ENCODE measurements at places on chromosomes 3 and 15.

DNA sequence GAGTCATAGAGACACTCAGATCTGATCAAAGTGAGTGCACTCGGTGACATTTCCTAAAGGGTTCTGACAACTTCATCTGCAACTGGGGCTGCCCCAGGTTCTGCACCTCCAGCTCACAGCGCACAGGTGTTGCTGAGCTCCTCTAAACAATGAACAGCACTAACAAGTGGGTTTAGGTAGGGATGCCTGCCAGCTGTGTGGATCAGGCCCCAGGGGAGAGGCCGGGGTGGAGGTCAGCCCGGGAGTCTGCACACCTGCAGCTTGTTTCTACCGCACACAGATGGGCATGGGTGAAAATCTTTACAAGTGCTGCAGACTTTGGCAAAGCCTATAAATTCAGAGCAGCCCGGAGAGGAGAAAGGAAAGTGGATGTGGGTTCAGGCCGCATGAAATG lies 355 bp downstream of the FBXW12 start:
- DNase-seq = no peak

- no peak for DNase-seq
Observed at GRCh38 chr3:14295037-14295436, 107.4 kb upstream of the SLC6A6 start.

- peak; percentile 93 for DNase-seq
Observed at GRCh38 chr3:30578479-30578878, 27.9 kb upstream of the TGFBR2 start.

- peak; percentile 80 for DNase-seq
Observed at GRCh38 chr15:68700455-68701123, 120.1 kb downstream of the ANP32A start.

DNA sequence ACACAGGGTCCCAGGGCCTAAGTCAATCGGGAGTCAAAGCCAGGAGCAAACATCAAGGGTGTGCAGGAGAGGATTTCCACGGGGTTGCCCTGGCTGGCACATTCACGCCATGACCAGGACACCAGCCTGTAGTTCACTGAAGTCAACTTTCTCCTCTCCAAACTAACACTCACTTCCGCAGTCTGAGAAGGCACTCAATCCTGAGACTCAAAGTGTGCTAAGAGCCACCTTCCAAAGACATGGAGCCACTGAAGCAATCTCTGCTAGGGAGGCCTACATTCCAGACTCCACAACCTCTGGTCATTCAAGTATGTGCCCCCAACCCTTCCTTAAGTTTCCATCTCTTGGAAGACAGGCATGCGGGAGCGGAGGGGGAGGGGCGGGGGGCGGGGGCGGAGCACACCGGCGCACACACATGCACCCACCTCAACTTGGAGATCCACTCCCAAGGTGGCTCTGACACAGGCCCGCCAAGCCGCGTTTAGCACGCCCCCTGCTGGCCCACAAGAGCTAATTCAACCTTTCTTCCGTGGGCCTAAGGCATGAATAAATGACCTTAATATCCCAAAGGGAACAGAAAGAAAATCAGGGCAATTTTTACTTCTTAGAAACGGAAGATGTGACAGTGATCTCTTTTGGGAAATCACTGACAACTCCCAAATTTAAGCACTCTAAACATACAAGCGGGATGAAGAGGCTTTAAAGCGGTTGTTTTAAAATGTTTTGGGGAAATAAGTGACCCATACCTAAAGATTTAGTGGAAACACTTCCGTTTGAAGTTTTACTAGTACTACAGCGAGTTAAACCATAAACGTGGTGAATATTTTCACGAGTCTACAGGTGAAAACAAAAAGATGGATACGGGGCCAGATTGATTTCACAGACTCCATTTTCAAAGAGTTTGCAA lies 162.5 kb upstream of the CHRNA7 start:
- peak; percentile 61 for DNase-seq

DNA sequence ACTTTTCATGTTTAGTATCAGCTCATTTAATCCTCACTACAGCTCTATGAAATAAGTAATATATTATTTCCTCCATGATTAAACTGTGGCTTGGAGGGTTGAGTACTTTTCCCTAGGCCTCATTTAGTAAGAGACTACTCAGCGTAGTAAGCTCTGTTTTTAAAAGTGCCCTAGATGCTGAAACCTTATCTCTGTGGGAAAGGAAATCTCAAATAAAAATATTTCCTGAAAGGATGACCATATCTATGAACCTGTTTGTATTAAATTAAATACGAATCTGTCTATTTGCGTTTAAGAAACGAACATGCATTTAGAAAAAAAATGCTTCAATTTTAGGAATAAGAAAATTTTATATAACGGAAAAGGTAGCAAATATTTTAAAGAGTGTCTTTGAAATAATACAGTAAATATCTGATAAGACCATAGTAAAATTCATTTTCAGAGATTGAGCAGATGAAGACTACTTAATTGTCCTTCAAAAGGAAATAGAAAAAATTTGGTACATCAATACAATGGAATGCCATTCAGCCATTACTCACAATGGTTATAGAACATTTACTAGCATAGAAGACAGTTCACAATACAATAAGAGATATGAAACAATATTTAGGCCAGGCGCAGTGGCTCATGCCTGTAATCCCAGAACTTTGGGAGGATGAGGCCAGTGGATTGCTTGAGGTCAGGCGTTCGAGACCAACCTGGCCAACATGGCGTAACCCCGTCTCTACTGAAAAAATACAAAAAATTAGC lies 56.2 kb downstream of the ATG7 start:
- DNase-seq = peak; percentile 39

DNA sequence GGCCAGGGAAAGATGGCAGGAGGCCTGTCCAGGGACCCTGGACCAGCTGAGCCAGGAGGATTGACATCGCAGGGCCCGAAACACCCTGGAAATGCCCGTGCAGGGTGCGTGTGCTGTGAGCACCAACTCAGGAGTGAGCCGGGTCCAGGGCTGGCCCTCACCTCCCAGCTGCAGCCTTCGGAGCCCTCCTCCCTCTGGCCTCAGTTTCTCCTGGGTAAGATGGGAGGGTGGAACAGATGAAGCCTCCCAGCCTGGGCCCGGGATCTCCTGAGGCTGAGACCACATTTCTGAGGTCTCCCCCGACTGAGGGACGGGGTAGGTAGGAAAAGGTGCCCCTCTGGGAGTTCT lies 5.3 kb upstream of the CALML4 start:
- no peak for DNase-seq

- DNase-seq = no peak
Observed at GRCh38 chr3:14188041-14188754, 9.6 kb downstream of the LSM3 start.

DNA sequence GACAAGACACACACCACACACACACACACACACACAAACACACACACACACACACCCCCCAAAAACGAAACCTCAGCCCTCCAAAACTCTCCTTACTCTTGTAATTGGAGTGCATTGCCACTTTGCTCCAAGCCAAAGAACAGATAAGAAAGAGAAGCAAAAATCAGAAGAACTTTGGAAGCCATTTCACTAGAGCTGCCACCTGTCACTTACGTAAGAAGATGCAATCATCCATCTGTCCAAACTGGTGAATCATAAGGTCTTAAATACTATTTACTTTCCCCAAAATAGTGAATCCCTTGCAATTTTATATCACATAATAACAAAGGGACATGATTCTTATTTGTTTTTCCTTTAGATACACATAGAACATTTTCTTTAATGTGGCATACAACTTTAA lies 285.4 kb downstream of the ZBTB20 start:
- DNase-seq = no peak

DNA sequence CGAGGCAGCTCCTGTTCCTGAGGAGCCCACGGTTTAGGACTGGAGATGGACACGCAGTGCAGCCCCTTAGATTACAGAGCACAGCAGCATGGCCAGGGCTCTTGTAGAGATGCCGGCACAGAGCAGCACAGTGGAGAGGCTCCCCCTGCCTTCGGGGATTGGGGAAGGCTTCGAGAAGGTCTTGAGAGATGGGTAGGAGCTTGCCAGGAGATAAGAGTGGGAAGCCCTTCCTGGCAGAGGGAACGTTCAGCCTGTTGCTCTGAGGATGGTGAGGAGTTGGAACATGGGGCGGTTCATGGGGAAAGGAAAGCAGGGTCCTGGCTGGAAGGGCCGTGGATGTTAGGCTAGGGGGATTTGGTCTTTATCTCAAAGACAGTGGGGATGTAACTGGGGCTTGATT lies 10.0 kb downstream of the EPB42 start:
- DNase-seq = no peak

DNA sequence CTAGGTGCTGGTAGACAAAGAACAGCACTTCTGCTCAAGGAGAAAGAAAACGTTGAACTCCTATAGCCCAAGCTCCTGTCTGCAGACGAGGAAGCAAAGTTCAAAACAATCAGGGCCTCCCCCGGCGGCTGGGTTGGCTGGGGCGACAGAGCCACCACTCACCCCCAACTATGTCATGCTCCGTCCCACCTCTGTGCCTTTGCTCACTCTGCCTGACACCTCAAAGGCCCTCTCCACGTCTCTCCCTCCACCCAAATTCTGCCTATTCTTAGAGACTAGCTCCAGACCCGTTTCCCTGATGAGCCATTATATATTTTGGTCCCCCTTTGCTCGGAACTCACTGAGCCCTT lies 304.3 kb downstream of the TLE3 start:
- DNase-seq = no peak

DNA sequence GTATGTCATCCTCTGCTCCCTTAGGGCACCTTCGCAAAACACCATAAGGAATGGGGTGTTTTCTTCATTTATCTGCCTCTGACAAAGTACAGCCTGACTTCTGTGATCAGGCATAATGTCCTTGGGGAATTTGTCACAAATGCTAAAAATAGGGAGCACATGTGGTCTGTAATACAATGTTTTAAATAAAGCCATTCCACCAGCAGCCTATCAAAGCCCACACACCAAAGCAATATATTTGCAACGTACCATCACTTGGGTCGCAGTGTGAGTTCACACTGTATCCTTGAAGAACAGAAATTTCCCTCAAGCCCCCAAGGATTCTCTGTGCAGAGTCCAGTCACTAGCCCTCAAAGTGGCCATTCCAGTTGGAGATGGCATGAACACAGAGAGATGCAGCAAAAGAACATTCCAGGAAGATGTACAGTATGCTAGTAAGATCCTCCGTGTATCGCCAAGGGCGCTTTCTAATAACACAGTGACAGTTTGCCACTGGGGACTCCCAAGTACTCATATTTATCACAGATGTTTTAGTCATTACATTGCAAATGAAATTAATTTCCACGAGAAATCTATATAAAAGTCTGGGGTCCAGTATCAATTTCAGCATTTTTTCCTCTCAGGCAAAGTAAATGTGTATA lies 246.7 kb downstream of the MCTP2 start:
- DNase-seq = no peak

DNA sequence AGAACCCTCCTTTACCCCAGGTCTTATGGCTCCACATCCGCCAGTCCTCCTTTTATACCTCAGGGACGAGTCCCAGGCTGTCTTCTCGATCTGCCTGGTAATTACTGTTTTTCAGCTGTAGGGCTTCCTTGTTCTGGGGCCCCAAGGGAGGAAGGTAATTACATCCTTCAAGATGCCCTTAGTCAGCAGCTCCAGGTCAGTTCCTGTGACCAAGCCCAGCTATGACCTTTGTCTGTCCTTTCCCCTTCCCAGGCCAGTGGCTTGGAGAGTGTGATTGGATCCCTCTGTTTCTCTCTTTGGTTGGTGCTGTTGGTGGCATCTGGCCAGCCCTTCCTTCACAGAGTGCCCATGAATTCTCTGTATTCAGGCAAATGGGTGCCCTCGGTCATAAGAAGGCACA lies 92.6 kb downstream of the AAGAB start:
- DNase-seq = no peak

DNA sequence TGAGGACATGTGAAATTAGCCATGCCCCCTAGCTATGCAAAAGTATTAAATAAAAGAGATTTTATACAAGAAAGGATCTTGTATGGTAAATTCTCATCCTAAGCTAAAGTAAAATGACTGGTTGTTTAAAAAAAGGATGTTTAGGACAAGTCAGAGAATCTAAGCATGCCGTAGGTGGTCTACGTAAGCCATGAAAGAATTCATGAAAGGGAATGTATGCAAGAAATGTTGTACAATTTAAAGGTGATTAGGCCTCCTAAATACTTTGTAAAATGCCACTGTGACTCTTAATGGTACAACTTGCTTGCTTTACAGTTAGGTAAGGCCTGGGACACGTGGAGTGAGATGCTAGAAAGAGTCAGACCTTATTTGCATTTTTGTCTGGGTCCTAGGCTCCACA lies 209.0 kb downstream of the EFHB start:
- DNase-seq = no peak

DNA sequence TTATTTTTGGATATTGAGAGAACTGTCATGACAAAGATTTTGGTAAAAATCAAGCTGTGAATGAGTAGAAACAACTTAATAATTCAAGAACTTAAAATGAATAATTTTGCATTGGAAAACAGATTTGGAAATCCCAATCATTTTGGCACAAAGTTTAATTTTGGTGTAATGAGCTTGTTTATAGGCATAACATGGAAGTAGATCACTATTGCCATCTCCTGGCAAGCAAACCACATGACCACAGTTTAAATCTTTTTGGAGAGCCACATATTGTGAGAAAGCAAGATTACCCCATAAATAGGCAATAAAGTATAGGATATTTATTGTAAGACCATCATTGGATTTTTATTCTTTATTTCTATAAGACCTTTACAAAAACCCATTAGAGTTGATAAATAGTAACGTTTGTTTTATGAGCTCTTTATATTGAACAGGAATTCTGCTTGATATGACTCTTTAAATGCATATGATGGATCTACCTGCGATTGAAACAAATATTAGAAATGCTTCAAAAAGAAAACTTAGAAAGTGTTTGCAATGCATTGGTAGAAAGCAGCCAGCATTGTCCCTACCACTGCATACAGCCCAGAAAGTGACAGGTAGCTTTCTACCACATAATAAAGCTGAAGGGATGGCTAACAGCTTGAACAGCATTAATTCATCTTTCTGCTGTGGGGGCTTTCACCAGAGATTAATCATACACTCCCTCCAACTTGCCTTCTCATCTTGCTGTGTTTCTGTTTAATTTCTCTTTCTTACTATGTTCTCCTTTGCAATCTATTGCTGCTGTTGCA lies 766.8 kb downstream of the TBL1XR1 start:
- DNase-seq = peak; percentile 70

DNA sequence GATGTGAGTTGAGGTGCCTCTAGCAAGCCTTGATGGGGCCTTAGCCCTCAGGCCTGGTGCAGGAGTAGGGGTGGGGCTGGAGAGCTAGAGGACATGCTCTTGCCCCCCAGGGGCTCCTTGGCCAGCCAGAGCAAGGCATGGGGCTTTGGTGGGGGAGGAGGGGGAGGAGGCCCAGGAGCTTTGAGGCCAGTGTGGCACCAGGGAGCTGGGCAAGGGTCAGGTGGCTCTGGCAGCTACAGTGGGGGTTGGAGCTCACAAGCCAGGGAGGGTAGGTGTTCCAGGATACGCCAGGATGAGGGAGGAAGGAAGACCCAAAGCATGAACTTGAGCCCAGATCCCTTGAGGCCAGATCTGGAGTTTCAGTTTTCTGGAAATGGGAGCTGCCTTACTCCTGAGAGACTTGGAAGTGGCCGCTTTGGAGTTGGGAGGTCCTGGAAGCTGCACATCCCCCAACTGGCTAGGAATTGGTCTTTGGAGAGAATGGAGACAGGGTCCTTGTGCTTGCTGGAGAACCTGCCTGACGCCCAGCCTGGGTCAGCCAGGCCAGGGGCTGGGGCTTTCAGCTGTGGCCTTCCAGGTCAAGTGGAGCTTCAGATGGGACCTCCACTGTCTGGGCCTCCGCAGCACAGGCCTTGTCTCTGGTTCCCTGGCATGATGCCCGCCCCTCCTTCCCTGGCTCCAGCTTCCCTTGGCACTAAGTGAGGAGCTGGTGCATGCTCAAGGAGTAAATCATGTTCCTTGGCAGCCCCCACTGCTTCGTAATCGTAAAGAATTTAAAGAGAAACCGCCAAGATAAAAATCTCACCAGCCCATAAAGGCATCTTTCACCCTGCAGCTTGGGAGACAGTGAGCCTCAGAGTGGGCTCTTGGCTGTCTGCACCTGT lies 8.7 kb downstream of the SEMA3F start:
- peak; percentile 98 for DNase-seq

All from GM23248 (cell line).